ENCODE measurements at places on chromosomes 3 and 15.

GRCh38 chr15:62979252-62979651, 63.3 kb upstream of the TPM1 start:
- DNase-seq: no peak

- DNase-seq: no peak
Observed at GRCh38 chr3:119571230-119571629, 8.1 kb upstream of the ADPRH start.

DNA sequence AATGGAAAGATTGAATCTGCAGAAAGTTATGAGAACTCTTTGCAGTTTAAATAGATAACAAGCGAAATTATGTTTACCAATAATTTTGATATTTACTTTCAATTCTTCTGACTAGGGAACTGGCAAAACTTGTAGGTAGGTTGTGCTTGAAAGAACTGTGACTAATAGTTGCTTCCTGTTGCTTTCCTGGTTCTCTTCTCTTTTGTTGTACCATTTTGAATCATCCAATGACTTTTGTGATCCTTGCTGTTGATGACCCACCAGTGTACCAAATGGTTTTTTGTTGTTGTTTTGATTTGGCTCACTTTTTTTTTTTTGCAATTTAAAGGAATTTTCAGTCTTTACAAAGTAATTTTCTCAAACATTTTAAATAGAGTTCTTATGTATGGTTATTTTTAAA, 64.9 kb upstream of the DCBLD2 start:
- no peak for DNase-seq

- DNase-seq: no peak
Observed at GRCh38 chr3:194928227-194928626, 242.5 kb downstream of the FAM43A start.

DNA sequence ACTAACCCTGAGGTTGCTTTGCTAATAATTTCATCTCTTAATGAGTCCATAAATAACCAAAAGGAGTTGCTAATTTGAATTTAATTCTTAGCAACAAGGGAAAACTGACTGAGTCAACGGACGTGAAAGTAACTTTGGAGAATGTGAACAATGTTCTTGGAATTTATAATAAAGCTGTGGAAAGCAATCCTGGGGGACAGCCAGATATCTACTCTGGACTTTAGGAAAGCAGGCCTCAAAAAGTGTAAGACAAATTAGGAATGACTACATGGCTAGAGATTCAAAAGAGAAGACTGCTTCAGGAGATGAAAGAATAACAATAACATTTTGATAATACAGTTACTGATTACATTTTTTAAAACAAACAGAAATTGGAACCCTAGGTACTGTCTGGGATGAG, 318.4 kb upstream of the COL8A1 start:
- DNase-seq: no peak

GRCh38 chr15:64423970-64424369, 36.3 kb downstream of the TRIP4 start:
- no peak for DNase-seq

GRCh38 chr3:101466465-101467309, 46.3 kb downstream of the SENP7 start:
- no peak for DNase-seq

DNA sequence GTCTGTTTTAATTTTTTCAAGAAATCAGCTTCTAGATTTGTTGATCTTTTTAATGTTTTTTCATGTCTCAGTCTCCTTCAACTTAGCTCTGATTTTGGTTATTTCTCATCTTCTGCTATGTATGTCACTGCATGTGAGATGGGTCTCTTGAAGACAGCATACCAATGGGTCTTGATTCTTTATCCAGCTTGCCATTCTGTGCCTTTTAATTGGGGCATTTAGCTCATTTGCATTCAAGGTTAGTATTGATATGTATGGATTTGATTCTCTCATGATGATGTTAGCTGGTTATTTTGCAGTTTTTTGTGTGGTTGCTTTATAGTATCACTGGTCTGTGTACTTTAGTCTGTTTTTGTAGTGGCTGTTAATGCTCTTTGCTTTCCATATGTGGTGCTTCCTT, 39.4 kb downstream of the CEP63 start:
- no peak for DNase-seq

- DNase-seq: no peak
Observed at GRCh38 chr3:177978946-177979345, 557.3 kb upstream of the KCNMB2 start.

- no peak for DNase-seq
Observed at GRCh38 chr3:155185631-155186071, 105.5 kb downstream of the MME start.

GRCh38 chr15:39430389-39430788, 150.5 kb upstream of the THBS1 start:
- no peak for DNase-seq
